ENCODE measurements at places on chromosomes 4 and X. TPM values are rescaled to one million over a fixed set of nuclear protein-coding genes. Genes with fewer than 3 reads are reported as not detected.

Gene DUSP21
- not detected for total RNA-seq

Gene EDNRA
- 18.7 TPM for total RNA-seq

Gene MAML3
- 0.52 TPM for total RNA-seq

Gene USP51
- 1.9 TPM for total RNA-seq

Gene INTS6L
- total RNA-seq: 3.5 TPM

Gene CLTRN
- total RNA-seq: 0.26 TPM

Gene MAGEA3
- total RNA-seq: not detected

Gene C4orf50
- total RNA-seq: not detected

Gene STOX2
- total RNA-seq: 1.1 TPM

Gene HSFX3
- not detected for total RNA-seq

Gene MAGEA12
- total RNA-seq: not detected
